ENCODE measurements at places on chromosomes 6 and 20. TPM values are rescaled to one million over a fixed set of nuclear protein-coding genes. Genes with fewer than 3 reads are reported as not detected.

The PHACTR3 gene
- total RNA-seq, result 6.9 TPM

The HRH3 gene
- total RNA-seq, result 0.10 TPM

GRCh38 chr6:75084018-75084417 lies 121.8 kb downstream of the COL12A1 start:
- DNase-seq, result no peak

- DNase-seq, result no peak
Measured at GRCh38 chr6:134503585-134504281, 185.8 kb upstream of the SGK1 start.

- DNase-seq, result no peak
Measured at GRCh38 chr20:221258-221830, 5.7 kb upstream of the DEFB129 start.

DNA sequence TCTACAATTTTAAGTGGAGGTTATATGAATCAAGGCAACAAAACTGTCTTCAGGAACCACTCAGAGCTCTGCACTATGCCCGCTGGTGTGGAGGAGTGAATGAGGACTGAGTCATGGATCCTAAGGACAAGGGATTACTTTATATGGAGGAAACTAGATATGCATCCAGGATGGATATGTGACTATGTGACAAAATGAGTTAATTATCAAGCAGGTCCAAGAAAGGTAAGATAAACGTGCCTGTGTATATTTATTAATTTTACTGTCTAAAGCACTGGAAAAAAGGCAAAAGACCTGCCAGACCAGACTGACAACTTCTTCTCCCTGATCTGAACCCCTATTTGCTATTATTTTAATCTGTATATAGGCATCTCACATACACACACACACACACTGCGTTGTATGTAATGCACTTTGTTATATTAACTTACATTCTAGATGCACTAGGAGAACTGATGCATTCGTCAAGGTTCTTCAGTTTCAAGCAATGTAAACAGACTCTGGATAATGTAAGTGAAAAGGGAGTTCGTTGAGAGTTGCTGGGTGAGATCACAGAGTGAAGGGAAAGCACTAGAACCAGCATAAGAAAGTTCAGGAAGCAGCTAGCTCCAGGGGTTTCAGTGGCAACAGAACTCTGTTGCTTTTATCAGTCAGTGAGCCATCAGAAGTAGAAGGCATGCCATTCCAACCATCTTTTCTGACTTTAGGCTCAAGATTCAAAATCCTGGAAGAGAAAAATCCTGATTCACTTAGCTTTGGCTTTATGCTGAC lies 26.4 kb upstream of the ADGRG6 start:
- no peak for DNase-seq
